Stimulated activated CD4-positive, alpha-beta T cell treated with anti-CD3 and anti-CD28 coated beads, Interleukin-2, amount 100 ng/mL, for 4 hours (primary cell): ENCODE measurements at places on chromosomes 12 and 14.

GRCh38 chr12:124481772-124482566 lies 85.4 kb downstream of the NCOR2 start:
- DNase-seq: no peak

DNA sequence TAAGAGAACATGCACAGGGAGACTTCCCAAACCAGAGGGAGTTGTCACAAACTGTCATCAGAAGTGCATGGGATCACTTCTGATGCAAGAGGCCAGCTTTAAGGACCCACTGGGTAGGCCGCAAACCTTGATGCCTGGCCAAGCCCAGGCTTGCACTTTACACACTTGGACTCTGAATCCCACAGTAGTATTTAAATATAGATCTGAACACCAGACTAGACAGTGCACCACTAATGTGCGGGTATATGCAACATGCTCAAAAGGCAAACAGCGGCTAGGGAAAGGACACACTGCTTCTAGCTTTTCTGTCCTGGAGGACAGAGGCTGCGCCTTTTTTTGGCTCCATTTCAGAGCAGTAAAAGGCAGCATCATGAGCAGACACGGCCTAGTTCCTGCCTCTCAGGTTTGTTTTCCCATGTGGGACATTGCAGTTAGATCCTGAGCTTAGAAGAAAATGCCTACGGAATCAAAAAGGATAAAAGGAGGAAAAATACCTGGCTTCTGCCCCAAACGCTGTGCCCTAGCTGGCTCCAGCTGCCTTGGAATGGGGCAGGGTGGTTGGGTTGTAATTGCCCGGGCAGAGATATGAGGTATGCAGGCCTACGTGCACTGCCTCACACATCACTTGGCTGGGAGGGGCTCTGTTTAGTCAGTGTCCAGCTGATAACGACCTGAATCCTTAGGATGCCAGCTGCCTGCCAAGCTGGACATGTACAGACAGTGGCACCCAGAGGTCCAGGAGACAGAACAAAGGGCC lies 84.5 kb upstream of the EGLN3 start:
- DNase-seq: no peak

- DNase-seq: no peak
These were observed 476.1 kb upstream of the SYT1 start for GRCh38 chr12:78388461-78388860.

DNA sequence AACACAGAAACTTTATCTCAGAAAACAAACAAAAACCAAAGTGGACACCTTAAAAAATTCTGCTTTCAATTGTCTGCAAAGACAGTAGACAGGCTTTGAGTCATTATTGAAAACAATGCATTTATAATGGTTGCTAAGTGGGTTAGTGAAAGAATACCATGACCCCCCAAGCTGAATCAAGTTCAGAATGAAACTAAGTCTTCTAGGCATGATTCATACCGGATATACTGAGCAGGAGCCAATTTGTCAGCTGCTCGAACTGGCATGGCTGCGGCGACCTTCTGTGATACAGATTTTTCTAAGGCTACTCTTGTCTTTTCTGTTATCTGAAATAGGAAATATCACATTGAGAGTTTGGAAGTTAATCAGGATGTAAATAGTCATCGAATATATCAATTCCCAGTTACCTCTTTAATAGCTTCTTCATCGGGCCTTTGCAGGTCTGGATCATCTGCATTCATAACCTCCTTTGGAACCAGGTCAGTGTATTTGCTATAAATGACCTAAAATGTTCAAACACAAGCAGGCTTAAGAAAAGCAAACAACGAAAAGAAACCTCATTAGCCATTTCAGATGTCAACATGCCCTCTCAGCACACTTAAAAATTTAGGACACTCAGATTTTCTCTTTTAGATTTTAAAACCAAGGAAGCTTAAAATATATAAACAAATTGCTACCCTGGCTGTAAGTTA lies 22.3 kb downstream of the SNW1 start:
- no peak for DNase-seq

- DNase-seq: no peak
These were observed 9.4 kb downstream of the SSPN start for GRCh38 chr12:26204612-26205289.

- DNase-seq: no peak
These were observed 22.7 kb upstream of the TMPO start for GRCh38 chr12:98492580-98493140.

DNA sequence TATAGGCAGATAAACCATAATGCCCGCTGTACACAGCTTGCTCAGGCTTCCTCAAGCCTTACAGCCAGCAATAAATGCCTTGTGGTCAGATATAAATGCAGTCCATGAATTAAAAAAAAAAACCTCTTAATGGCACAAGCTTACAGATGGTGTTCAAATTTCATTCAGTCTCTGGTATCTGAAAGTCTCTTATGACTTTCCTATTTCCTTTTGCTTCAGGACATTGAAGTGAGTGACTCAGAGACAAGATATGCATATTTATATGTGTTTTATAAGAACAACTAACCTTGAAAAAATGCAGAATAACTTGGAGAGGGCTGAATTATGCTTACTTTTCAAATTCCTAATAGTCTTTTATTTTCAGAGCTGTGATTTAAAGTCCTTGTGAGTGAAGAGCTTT lies 426.9 kb upstream of the MIS18BP1 start:
- no peak for DNase-seq

GRCh38 chr14:52443506-52443905 lies 108.8 kb downstream of the TXNDC16 start:
- no peak for DNase-seq

- DNase-seq: no peak
These were observed 21.8 kb upstream of the RAB35 start for GRCh38 chr12:120138366-120138765.

- DNase-seq: no peak
These were observed 1.2 kb upstream of the PTGER2 start for GRCh38 chr14:52312931-52313355.

- DNase-seq: no peak
These were observed 314.8 kb upstream of the SFSWAP start for GRCh38 chr12:131395971-131396573.

DNA sequence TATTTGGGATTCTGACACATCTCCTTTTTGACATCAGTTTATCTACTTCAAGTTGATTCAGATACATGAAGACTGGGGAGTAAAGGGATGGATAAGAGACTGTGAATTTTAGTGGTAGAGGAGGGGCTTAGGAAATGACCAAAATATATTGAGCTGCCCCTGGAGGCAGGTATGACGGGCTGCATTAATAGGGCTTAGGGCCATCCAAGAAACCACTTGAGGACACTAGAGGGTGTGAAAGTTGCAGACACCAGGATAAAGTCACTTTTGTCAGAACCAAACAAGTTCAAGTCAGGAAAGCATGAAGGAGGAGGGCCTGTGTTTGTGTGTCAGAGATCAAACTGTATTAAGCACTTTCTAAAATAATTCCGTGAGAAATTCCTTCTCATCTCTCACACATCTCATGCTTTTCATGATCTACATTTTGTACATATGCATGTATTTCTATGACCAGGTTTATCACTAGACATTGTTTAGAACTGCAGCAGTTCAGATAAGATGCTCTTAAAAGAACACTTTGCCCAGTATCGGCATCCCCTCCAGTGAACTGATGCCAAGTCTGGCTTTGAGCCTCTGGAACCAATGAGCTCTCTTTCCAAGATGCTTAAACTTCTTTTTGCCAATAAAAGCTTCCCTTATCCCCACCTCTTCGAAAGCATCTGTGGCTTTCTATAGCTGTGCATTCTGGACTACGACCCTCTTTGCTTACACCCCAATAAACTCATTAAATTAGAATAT lies 136.9 kb downstream of the SLC38A1 start:
- DNase-seq: no peak

GRCh38 chr14:38412654-38413053 lies 156.8 kb upstream of the CLEC14A start:
- DNase-seq: no peak

DNA sequence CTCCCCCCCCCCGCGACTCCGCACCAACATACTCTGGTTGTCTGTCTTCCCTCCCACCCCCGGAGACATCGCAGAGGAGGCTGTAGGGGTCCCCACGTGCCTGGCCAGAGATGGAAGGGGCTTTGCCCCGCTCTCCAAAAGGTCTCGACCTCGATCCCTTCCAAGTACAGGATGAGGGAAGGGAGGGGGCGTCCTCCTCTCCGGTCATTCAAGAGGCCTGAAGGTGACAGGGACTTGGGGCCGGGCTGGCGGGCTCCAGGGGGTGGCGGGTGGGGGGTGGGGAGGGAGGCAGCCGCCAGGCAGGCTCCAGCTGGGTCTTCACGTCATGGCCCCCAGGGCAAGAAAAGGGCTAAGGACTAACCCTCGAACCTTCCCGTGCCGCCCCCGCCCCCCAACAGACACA lies 15.1 kb downstream of the TBX3 start:
- DNase-seq: no peak

DNA sequence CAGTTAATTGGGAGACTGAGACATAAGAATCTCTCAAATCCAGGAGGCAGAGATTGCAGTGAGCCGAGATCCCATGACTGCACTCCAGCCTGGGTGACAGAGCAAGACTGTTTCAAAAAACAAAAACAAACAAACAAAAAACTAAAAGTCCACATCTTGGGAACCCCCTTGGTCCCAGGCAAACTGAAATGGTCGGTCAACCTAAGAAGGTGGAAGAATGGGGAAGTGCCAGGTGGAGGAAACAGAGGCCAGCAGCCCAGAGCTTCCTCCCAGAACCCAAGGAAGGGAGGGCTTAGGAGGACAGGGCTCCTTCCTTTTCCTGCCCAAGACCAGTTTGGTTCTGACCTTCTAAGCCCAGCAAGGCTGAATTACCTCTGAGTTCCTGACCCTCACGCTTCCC lies 121.0 kb upstream of the FUT8 start:
- no peak for DNase-seq

GRCh38 chr12:49969027-49969426 lies 3.7 kb upstream of the AQP6 start:
- no peak for DNase-seq

DNA sequence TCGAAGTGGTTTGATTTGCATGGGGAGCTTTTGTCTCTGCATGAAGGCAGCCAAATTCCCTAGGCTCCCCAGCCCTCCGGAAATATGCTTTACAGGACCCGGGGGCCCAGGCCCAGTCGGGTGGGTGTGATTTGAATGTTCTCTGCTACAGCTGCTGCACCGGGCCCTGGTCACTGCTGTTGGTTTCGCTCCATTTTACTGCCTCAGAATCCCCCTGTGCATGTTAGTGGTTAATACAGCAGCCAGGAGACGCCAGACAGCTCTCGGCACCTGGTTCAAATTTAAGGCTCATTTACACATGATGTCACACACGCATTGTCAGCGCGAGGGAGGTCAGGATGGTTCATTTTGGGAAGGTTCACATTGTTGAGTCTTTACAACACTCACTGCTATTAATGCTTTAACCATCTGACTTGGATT lies 99.6 kb downstream of the SLC38A6 start:
- no peak for DNase-seq

- no peak for DNase-seq
These were observed 43.3 kb downstream of the ACTN1 start for GRCh38 chr14:68935761-68936214.

GRCh38 chr14:43042408-43042807 lies 1435.7 kb downstream of the LRFN5 start:
- DNase-seq: no peak

DNA sequence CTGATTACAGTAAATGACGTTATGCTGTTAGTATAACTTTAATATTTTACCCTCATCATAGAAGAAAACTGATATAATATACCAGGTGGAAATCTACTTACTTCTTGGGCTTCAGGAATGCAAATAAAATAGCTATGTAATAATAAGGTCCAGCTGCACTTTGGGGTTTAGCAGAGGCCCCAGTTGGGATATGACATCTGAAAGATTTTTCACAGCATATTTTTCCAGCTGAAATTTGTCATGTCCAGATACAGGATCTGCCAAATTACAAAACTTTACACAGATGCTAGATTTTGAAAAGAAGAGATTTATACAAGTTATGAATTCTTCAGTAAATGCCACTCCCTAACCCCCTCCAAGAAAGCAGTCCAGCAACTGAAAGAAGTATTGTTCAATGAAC lies 29.2 kb upstream of the DCN start:
- DNase-seq: no peak

DNA sequence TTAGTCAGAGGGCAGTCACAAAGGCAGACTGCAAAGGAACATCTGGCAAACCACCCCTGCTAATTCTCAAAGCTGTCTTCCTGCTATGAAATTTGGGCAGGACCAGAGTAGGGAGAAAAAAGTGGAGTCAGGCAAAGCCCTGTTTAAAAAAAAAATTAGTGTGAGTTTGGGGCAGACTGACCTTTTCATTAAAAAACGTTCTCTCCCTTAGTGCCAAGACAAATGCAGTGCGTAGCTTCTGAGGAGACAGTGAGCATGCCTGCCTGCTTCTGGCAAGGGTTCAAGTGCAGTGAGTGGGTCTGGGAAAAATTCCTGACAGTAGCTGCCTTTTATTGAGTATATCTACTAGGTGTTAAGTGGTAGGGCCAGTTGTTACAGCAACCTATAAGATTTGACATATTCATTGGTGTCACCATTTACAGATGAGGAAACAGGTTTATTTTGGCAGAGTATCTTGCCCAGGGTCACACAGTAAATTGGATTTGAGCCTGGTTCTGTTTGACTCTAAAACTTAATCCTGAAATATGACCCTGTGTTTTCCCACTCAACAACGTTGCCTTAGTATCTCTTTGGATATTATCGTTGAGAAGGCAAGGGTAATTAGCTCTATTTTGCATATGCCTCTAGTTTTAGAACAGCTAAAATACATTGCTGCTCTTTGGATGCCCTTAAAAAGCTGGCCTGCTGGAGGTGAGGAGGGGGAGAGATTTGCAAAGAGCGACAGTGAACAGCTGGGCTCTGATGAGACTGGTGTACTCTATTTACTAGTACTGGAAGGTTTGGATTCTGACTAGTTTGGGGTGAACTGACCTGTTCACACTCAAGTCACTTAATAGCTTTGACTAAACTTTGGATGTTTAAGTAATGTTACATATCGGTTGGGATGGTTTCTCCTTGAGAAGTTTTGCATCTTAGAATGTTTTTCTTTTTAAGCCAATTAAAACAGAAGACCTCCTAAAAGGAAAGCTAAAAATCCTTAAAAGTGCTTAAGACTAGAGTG lies 72.8 kb downstream of the PAPOLA start:
- DNase-seq: no peak

GRCh38 chr12:108772891-108773797 lies 41.8 kb upstream of the CORO1C start:
- no peak for DNase-seq

DNA sequence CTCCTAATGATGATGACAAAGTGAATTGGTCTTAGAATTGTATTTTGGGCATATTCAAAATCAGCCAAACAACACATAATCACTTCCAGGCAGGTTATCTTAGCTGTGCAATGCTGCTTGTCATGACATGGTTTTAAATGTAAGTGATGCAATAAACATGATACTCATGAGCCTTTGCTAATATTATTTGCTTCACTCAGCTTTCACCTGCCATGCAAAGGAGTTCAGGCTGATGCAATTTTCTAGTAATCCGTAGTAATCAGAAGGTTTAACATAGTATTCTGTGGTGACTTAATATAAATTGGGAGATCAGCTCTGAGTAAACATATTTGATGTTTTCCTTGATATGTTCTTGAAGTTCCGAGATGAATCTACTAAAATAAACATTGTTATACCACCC lies 29.1 kb downstream of the TMEM260 start:
- DNase-seq: no peak

GRCh38 chr12:125284945-125285685 lies 219.9 kb downstream of the AACS start:
- DNase-seq: no peak

GRCh38 chr12:26452511-26452910 lies 257.1 kb downstream of the SSPN start:
- no peak for DNase-seq
